ENCODE measurements at places on chromosomes 7 and 10. TPM values are rescaled to one million over a fixed set of nuclear protein-coding genes. Genes with fewer than 3 reads are reported as not detected.

Gene KCNH2
- total RNA-seq: under 0.01 TPM

Gene CCDC136
- 9.4 TPM for total RNA-seq

Gene ANXA8L1
- total RNA-seq: 55.2 TPM

Gene CYREN
- total RNA-seq: 41.6 TPM

Gene OPN4
- not detected for total RNA-seq

Gene CEP55
- total RNA-seq: 2.1 TPM

Gene OGDH
- 67.5 TPM for total RNA-seq

Gene SKIDA1
- total RNA-seq: 0.59 TPM

Gene EPHB6
- 29.6 TPM for total RNA-seq

Gene SHTN1
- 14.4 TPM for total RNA-seq

Gene H2BK1
- not detected for total RNA-seq

Gene CLCN1
- total RNA-seq: not detected

Gene HOXA7
- 4.6 TPM for total RNA-seq

Gene PRRT4
- total RNA-seq: 0.44 TPM

Gene DAGLB
- 18.0 TPM for total RNA-seq

Gene NPY4R2
- not detected for total RNA-seq

Data from breast epithelium (tissue), 4 donors.